ENCODE measurements at places on chromosomes 11 and 22. TPM values are rescaled to one million over a fixed set of nuclear protein-coding genes. Genes with fewer than 3 reads are reported as not detected.

- no peak for DNase-seq
Observed at GRCh38 chr22:36347094-36347493, 40.7 kb downstream of the MYH9 start.

DNA sequence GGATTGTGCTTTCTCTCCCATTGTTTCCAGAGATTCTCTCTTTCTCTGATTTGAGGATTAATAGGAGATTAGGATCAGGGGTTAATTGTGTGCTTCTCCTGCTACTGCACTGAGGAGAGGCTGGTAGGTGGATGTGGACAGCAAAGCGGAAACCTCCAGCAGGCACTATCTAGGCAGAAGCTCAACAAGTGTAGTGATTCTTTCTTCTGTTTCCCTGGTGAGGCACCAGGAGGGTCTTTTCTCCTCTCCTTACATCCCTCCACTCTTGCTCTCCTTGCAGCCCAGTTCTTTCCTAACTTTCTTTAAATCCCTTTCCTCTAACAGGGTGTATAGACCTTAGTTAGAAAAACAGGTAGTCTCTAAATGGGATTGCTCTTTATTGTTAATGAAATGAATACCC, 1.9 kb upstream of the ZBTB16 start:
- DNase-seq, result no peak

DNA sequence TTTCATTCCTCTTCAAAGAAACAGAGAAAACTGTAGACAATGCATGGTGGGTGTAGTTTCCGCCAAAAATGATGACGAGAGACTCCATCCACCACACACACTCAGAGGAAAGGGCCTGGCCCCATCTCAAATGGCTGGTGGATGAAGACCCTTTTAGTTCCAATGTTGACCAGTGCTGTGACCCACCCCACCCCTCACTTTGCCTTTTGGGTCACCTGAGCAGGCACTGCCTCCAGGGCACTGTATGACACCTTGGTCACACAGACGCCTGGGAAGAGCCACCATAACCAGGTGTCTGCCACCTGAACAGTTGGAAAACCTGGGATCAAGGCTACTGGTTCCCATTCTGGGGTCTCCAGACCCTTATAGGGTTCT, 121.3 kb downstream of the MPPED1 start:
- no peak for DNase-seq

DNA sequence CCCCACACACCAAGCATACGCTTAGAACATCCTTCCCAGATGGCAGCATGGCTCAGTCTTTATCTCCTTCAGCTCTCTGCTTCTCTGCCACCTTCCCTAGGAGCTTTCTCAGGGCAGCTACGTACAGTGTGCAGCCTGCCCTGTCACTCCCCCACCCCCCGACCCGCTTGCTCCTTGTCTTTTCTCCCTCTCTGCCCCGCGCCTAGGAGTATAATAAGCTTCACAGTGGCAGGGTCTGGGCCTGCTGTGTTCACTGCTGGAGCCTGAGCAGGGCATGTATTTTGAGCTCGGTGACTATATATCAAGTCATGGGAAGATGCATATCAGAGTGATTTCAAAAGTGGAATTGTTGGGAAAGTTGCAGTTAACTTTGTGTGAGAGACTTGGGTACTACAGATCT, 55.8 kb upstream of the ADSL start:
- no peak for DNase-seq

The DEFB131B gene
- 1.1 TPM for polyA plus RNA-seq

GRCh38 chr22:45977003-45977411, at the start of gene WNT7B:
Gene WNT7B, minus strand, starts transcription at chr22:45977162. Its CDS starts 408 bp downstream, at chr22:45976754.
- no peak for DNase-seq

The CD248 gene
- polyA plus RNA-seq, result 56.2 TPM

The GLB1L2 gene
- 22.4 TPM for polyA plus RNA-seq

The SLC16A8 gene
- polyA plus RNA-seq, result 0.76 TPM

The MYBPC3 gene
- 0.64 TPM for polyA plus RNA-seq

The MFRP gene
- not detected for polyA plus RNA-seq

- no peak for DNase-seq
Observed at GRCh38 chr11:63837027-63837688, 1.8 kb upstream of the MARK2 start.

- no peak for DNase-seq
Observed at GRCh38 chr11:115965767-115966504, 461.7 kb upstream of the CADM1 start.

DNA sequence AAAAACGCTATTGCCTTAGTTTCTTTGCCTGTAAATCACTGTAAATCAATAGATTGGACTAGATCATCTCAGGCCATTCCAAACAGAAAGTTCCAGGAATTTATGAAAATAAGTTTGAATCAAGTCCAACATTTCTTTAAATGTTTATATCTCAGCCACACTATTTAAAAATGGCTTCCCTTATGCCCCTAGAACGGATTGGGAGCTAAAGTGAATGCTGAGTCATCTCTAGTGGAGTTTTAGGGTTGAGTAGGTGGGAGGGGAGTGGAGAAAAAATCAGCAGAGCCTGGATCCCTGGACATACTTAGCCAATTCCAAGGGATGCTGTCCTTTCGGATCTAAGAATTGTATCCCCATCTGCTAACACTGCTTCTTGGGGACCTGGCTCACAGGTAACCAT, 48.6 kb downstream of the EHF start:
- no peak for DNase-seq

DNA sequence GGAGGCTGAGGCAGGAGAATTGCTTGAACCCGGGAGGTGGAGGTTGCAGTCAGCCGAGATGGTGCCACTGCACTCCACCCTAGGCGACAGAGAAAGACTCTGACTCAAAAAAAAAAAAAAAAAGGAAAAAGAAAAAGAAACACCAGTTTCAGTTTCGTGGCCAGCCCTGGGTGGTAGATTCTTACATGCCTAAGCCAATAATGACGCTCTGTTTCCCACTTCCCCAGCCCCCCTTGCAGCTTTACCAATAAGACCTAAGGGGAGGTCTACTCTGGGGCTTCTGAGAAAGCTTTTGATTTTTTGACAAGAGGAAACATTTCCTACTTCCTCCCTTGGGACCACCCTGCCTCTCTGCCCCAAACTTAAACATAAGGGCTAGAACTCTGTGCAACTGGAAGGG, 30.0 kb upstream of the PTPRJ start:
- no peak for DNase-seq

The CELSR1 gene
- 22.8 TPM for polyA plus RNA-seq

DNA sequence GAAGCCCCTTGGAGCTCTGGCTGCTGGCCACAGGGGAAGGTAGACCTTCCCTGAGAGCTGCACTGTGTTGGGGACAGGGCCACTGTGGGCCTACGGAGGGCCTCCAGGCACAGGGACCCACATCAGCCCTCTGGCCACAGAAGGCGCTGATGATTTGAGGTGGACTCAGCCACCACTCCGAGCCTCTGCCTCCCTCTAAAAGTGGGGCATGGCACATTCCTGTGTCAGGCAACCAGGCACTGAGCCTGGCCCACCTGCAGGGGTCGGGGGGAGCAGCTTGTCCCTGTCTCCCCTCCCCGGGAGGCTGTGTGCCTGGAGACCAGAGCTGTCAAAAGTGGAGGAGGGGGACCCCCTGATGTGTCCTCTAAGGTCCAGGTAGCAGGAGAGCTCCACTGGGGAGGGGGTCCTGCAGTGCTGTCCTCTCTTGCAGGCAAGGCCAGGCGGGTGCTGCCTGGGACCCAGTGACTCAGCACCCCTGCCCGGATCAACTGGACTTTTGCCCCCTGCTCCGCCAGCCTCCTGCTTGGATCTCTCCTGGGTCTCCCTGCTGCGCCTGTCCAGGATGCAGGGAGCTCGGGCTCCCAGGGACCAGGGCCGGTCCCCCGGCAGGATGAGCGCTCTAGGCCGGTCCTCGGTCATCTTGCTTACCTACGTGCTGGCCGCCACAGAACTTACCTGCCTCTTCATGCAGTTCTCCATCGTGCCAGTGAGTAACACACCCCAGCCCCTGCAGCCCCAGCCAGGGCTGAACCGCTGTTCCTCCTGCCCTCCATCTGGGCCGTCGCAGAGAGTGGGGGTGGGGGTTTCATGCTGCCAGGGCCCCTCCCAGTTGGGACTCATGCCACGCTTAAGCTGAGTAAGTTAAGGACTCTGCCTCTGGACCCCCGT, 17.5 kb upstream of the CDKN1C start:
- DNase-seq, result no peak

- no peak for DNase-seq
Observed at GRCh38 chr11:87739261-87739660, 436.0 kb downstream of the RAB38 start.

- no peak for DNase-seq
Observed at GRCh38 chr11:64461081-64461480, 102.1 kb downstream of the RPS6KA4 start.

GRCh38 chr11:30811226-30811755, 225.1 kb upstream of the MPPED2 start:
- no peak for DNase-seq

DNA sequence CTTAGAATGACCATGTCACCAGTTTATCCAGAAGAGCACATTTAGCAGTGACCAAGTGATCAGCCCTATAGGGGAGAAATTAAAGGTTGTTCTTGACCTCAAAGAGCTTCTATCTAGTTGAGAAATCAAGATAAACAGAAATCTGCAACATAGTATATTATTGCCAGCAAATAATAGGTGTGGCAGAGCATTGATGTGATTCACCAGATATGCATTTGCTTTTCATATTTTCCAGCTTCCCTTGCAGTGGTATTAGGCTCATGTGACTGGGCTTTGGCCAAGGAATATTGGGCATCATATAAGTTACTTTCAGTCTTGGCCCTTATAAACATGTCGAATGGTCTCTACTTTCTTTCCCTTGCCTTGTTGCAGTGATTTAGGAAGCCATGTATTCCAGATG, 34.5 kb downstream of the COMMD9 start:
- no peak for DNase-seq

- no peak for DNase-seq
Observed at GRCh38 chr11:61104963-61105362, 2.7 kb downstream of the CD5 start.

DNA sequence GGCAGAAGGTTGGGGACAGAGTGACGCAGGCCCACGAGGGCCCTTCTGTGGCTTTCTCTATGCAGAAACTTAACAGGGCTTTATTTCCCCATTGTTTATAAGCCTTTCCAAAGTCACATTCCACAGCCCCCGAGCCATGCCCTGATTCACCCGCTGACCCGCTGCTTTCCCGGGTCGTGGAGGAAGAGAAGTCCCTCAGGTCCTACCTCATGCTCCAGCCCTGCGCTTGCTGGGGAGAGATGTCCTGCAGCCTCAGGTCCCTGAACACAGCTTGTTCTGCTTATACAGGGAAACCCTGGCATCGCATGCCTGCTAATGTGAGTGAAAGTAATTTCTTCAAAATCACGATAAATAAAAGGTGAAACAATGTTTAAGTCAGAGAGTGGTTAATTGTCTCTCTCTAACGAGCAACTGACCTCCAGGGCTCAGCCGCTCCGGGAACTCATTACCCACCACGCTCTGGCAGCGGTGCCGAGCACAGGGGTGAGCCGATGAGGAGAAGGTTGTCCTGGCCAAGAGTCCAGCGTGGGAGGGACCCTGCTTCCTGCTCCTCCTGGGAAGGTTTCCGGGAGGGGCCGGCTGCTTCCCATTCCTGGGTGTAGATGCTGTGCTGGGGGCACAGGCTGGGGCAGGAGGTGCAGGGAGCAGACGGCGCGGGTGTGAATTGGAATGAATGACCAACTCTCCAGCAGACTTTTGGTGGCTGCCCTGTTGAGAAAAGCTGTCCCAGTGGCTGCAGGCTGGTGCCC, 595.2 kb downstream of the BRD1 start:
- no peak for DNase-seq

DNA sequence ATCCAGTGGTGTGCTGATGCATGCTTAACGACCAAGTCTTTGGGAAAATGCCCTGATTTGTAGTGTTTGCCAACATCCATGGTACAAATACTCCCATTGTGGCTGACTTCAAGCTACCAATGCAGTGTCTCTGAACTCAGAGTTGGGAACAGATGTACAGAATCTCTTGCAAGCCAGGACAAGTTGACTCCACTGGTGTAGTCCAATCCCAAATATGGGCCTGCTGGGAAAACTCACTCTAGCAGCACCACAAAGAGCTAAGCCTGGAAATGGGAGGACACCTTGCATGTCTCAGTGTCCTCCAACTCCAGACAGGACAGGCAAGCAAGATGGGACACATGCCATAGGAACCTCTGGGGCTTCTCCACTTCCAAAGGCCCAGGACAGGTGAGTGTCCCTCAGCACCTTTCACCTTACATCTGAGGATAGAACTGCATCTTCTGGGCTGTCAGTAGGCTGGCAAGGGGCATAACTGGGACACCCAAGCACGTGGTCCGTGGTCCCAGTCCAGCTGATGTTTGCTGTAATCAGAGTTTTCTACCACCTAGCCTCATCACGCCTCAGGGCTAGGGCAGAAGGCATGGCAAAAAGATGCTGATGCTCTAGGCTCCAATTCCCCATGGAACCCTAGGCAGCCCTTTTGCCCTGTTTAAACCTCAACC, 6.5 kb downstream of the LMO1 start:
- DNase-seq, result no peak

The ARHGAP8 gene
- 21.7 TPM for polyA plus RNA-seq

DNA sequence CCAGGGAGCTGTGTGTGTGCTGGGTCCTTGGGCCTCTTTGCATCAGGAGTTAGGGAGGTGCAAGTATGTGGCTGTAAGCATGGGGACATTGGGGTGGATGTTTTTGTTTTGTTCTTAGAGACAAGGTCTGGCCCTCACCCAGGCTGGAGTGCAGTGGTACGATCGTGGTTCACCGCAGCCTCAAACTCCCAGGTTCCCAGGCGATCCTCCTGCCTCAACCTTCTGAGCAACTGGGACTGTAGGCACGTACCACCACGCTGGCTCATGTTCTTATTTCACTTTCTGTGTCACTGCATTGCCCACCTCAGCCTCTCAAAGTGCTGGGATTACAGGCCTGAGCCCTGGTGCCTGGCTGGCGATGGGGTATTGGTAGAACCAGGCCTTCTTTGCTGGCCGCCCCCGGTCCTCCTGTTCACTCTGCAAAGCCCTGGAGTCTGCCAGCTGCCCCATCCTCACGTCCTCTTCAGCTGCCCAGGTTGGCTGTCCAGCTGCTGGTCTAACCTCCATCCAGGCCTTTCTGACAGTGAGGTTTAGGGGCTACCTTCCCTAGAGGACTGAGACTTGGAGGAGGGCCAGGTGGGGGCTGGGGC, 851 bp upstream of the GRAMD4 start:
- DNase-seq, result no peak

GRCh38 chr11:1303973-1304372, 5.5 kb downstream of the TOLLIP start:
- no peak for DNase-seq

- DNase-seq, result no peak
Observed at GRCh38 chr22:19149047-19149883, 827 bp downstream of the GSC2 start.

The LMO2 gene
- 34.9 TPM for polyA plus RNA-seq

- DNase-seq, result no peak
Observed at GRCh38 chr11:41459465-41460401, at the start of gene LRRC4C. Gene LRRC4C, minus strand, starts transcription at chr11:41459652.

The MIAT gene
- polyA plus RNA-seq, result 0.35 TPM

DNA sequence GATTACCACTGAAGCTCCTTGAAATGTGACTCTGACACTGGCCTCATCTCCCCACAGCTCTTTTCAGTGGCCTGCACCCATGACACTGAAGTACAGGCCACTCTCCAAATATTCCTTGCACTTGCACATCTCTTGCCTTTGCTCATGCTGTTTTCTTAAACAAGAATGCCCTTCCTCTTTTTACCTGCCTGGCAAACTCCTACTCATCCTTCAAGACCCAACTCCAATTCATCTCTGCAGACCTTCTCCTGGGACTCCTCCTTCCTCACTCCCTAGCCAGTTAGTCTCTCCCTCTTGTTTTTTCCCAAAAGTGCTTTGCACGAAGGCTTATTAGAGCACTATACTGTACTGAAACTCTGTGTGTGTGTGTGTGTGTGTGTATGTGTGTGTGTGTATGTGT, 2.6 kb downstream of the KCNE3 start:
- no peak for DNase-seq

GRCh38 chr11:45525393-45525792, 140.0 kb downstream of the CHST1 start:
- DNase-seq, result no peak
